Common myeloid progenitor, CD34-positive (primary cell): ENCODE measurements at places on chromosomes 4 and X.

DNA sequence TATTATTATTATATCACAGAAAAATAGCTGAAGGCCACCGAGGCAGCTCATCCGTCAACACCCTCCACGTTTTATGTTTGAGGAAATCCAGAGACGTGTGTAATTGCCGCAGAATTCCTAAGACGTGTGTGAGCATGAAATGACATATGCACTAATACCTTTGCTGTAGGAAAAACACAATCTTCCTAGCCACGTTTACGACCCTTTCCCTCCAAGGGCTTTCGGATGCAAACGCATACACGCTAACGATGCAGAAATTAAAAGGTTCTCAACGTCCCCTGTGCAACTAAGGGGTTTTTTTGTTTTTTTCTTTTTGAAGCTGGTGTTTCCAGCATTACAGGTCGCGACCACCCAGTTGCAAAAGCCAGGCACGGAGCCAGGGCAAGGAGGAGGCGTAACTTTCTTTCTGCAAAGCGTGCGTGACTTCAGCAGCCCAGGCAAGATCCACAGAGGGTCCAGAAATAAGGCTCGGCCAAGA, 33.8 kb downstream of the CRLF2 start:
- DNase-seq, result peak; percentile 80

- DNase-seq, result peak; percentile 15
Observed at GRCh38 chr4:169952236-169953002, 73.8 kb downstream of the MFAP3L start.

DNA sequence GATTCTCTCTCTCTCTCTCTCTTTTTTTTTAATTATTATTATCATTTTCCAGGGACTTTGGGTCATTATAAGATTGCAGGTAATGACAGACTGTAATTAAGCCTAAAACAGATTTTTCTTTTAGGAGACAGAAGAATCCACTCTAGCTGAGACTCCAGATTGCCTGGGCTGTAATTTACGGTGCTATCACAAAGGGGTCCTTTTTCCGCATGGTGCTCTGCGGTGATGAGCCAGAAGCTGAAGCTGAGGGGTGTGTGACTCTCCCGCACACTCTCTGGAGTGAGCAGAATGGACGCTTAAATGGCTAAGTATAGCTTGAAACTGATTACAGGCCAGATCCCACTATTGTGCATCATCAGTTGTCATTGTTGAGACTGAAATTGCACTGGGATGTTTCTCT, 50.0 kb downstream of the LGI2 start:
- no peak for DNase-seq

DNA sequence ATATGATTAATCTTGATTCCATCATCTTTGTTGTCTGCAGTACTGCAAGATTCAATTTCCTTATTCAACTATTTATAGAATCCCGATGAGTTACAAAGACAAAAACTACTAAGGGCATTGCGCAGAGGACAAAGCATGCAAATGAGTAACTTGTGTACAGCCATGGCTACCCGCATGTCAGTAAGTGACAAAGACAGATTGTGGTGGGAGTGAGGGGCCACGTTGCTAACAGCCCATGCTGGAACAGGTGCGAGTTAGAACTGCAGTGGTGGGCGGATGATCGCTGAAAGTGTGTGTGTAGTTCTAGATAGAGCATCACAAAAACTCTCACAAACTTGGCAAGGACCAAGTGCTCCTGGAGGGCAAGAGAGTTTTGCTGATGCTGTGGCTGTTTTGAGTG, 49.5 kb downstream of the ACOX3 start:
- DNase-seq, result no peak

DNA sequence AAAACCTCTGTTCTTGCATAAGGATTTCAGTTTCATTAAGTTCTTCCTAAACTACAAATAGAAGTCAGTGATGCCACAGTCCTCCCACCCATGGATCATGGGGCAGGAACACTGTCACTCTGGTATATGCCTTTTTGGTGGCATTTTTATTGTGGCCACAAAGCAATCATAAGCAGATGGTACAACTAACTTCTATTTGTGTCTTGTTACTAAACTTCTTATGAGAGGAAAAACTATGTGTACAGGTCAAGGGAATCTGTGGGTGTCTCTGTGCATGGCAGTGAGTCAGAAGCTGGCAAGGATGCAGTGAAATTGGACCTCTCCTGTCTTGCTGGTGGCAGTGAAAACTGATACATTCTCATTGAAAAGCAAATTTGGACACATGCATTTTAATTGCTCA, 245.0 kb upstream of the GPC4 start:
- no peak for DNase-seq

GRCh38 chr4:7344636-7345155, 90.0 kb downstream of the PSAPL1 start:
- DNase-seq, result no peak

DNA sequence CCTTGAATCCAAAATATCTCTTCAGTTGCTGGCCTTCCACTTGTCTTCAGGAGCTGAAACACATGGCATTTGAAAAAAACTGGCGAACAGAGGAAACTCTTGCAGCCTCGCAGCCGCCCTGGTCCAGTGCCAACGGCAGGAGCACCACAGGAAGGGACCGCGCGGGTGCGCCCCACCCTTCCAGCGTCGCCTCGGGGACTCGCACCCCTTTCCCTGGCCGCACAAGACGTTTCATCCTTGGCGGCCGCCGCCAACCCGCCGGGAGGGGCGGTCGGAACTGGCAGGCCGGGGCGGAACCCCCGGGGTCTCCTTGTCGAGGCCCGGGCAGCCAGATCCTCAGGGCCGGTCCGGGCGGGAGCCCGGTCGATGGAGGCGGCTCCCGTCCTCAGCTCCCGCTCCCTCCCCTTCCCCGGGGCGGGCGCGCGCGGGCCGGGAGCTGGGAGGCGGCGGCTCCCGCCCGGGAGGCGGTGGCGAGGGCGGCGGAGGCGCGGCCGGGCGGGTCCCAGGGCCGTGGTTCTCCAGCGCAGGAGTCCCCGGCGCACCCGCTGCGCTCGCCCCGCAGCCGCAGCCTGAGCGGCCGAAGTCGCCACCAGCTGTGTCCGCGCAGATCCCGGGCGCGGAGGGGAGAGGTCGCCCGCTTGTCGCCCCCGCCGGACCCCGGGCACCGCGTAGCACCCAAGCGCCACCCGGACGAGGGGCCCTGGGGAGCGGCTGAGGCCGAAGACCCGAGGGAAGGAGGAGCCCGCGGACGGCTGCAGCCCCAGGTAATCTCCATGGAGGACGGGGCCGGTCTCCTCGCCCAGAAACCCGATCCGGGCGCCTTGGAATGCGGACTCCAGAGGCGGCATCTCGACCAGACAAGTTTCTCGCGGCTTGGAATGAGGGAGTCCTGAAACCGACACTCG, 886 bp upstream of the NDST3 start:
- peak; percentile 28 for DNase-seq

DNA sequence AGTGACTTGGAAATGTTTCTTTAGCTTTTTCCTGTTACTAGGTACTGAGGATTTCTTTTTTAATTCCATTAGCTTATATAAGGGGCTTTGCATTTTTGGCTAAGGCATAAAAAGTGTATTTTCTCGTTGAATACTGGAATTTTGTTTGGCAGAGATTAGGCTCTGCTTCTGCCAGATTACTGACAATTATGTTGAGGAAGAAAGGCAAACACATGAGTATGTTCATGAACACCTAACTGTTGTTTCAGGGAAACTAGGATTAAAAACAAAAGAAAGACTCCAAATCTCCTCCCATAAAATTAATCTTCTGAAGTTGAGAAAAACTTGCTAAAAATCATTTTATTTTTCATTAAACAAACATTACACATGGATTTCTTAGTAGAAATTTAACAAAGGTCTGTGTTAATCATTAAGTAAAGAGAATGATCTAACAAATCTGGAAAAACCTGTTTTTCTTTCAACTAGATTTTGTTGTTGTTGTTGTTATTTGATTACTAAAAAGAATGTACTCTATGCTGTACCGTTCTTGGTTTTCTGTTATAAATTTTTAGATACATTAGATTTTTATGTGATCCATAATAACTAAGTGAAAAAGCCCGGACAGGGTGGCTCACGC, 43.3 kb upstream of the STAG2 start:
- DNase-seq, result no peak

- no peak for DNase-seq
Observed at GRCh38 chr4:54999003-54999402, 126.4 kb downstream of the KDR start.

DNA sequence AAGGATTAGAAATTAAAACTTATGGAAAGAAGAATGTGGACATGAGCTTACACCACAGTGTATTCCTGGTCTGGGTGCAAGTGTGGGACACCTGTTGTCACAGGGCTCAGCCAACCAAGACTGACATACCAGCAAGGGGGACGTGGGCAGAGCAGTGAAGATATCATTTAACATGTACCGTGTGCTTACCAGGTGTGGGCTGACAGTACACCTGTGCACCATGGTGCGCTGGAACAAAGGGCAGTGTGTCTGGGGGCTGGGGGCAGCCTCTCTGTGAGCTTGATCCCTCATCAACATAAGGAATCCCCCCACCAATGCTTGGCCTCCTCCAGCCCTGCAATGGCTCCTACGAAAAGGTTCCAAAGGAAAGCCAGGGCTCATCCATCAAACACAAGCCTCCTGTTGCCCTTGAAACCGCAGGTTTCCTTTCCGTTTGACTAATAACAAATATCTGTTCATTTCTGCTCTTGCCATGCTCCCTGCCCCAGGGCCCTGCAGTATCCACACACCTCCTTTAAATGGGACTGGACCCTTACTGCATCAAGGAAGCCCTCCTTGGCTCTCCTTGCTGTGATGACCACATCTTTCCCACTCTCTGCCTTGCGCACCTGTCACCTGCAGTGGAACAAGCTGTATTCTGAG, 16.7 kb downstream of the EVC2 start:
- no peak for DNase-seq

- DNase-seq, result no peak
Observed at GRCh38 chr4:42596918-42597317, 60.0 kb downstream of the ATP8A1 start.

- DNase-seq, result no peak
Observed at GRCh38 chrX:20488473-20488872, 221.8 kb upstream of the RPS6KA3 start.

- DNase-seq, result peak; percentile 30
Observed at GRCh38 chrX:17860179-17860780, 818 bp downstream of the RAI2 start.

GRCh38 chr4:151702256-151702655, 58.6 kb downstream of the GATB start:
- no peak for DNase-seq

DNA sequence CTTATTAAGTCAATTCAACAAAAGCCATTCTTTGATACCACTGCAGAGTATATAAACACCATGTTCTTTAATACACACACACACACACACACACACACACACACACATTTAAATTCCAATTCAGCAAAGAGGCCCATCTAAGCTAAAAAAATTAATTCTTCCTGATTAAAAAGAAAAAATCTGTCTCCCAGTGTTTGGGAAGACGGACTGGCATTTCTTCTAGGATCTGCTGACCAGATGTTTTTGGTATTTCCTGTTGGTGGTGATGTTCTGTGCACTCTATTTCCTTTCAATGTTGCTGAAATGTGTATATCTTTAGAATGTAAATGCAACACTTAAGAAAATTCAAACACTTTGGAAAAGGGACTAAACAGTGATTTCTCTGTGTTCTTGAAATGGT, 243.8 kb downstream of the THOC2 start:
- DNase-seq, result no peak

DNA sequence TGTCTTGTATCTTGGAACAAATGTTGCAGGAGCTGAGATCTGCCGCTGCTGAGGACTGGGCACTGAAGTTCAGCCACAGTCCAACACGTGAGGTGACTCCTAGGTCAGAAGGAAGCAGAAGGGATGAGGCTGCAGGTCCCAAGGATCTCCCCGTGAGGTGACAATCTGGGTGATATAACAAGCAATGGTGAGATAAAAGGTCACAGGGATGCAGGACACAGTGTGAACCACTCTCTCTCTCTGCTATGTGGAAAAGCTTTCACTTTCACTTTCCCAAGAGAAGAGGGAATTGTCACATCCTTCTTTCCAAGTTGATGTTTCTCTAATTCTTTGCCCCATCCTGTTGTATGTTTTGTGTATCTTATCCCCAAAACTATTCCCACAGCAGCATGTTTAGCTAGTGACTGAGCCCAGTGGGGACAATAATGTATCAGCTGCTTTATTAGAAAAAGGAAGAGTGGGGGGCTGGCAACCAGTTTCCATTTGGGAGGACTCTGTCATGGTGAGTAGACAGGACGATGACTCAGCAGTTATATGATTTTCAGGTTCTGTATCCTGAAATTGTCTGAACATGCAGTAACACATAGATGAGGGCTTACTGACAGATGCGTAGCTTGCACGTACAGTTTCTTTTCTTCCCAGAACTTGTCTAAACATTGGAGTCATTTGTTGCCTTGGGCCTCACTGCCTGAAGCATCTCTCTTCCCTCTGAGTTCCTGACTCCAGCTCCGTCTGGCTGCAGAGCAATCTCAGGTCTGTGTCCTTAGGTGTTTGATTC, 1415.8 kb upstream of the TENM3 start:
- DNase-seq, result peak; percentile 56

- DNase-seq, result peak; percentile 89
Observed at GRCh38 chr4:127632420-127633403, at the start of gene INTU. TSS of gene INTU (plus strand) at chr4:127632957. CDS start at chr4:127633035, 78 bp downstream.

DNA sequence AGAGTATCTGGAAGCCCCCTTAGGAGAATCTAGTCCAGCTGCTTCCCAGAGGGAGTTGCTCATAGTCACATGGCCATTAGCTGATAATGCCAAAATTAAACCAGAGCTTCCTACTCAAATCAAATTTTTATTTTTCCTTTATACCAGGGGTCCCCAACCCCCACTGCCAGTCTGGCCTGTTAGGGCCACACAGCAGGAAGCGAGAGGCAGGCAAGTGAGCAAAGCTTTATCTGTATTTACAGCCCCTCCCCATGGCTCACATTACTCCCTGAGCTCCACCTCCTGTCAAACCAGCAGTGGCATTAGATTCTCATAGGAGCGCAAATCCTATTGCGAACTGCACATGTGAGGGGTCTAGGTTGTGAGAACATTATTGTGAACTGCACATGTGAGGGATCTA, 19.2 kb upstream of the TNIP3 start:
- no peak for DNase-seq

DNA sequence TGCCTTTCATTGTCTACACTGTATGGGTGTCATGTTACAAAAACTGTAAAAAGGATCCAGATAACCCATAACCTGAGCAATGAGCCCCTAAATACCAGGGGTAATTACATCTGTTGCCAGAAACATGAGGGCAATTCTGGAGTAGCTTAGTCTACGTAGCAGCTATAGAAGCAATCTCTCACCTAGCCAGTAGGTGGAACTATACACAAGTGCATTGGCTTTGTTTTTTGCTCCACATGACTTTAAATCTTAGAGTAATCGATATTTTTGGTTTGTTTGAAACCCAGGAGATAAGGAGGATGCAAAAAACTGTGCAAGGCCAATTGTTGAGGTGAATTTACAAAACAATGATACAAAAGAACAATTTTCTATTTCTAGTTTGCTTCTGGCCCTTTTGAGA, 57.5 kb downstream of the GPR82 start:
- DNase-seq, result peak; percentile 52

DNA sequence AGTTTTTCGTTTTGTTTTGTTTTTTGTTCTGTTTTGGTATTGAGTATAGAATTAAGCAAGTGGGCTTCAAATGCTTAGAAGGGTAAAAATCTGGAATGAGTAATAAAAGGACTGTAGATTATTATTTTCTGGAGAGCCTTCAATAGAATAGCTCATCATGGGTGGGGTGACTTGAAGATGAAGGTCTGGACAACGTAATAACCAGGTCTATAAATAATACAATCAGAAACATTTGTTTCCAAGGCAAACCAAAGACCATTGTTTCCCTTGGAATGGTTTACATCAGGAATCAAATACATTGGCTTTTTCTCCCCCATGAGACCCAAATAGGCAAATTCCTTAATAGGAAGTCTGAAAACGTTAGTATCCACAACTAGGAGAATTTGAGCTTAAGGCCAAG, 721.6 kb downstream of the RPA4 start:
- no peak for DNase-seq
